ENCODE measurements at places on chromosomes 2 and 18. TPM values are rescaled to one million over a fixed set of nuclear protein-coding genes. Genes with fewer than 3 reads are reported as not detected.

TMX3 gene
- 42.4 TPM for total RNA-seq

- no peak for DNase-seq
Observed at GRCh38 chr2:146917431-146918042, 927.3 kb upstream of the ACVR2A start.

GRCh38 chr2:219507581-219508443, 6.5 kb upstream of the ASIC4 start:
- DNase-seq = no peak

- DNase-seq = no peak
Observed at GRCh38 chr18:58390399-58390798, 238.5 kb downstream of the ALPK2 start.

GRCh38 chr2:175887776-175888175, 114.3 kb downstream of the LNPK start:
- no peak for DNase-seq

SLC14A1 gene
- 1.1 TPM for total RNA-seq
